ENCODE measurements at places on chromosomes 5 and 9.

DNA sequence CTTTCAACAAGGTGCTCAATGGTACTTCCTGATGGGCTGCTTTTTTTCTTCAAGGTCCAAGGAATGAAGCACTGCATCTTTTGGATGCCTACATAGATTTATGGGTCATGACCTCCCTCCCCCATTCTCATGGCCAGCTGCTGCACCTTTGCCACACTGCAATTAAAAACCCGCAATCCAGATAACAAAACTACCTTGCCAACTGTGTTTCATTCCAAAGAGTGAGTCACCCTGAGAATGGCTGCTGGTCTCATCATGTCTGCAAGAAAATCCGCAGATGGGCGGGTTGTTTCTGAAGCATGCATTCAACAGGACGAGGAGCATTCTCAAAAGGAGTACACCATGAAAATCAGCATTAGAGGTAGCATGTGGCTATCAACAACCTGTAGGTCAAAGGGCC, 139.8 kb downstream of the ELAVL2 start:
- DNase-seq, result no peak

DNA sequence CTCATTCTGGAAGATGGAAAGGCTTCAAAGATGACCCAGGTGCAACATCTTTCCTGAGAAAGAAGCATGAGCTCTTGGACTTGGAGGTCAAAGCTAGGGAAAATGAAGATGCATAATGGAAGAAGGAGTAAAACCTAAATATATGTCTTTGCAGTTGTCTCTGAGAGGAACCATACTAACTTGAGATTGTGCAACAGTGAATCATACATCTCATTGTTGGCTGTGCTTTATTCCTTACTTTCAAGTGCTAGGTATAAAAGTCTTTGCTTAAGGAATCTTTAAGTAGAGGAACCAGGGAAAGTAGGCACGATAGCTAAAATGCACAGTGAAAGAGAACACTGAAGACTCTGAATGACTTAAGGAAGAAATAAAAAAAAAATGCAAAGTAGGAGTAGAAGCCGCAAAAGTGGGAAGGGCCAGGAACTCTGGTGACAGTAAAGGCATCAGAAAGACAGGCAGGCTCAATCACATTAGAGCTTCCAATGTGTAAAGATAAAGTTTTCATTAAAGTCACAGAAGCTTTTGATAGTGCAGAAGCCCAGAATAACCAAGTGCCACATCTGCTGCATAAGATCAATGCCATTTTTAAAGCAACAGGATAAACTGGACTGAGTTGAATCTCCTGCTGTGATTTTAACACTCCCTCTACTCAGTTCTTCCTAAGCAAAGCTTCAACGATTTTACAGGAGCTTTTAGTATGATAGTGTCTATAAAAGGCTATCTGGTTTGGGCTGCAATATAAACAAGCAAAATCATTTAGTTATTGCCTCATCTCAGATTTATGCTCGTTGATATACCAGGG, 432.3 kb upstream of the EDIL3 start:
- DNase-seq, result no peak

DNA sequence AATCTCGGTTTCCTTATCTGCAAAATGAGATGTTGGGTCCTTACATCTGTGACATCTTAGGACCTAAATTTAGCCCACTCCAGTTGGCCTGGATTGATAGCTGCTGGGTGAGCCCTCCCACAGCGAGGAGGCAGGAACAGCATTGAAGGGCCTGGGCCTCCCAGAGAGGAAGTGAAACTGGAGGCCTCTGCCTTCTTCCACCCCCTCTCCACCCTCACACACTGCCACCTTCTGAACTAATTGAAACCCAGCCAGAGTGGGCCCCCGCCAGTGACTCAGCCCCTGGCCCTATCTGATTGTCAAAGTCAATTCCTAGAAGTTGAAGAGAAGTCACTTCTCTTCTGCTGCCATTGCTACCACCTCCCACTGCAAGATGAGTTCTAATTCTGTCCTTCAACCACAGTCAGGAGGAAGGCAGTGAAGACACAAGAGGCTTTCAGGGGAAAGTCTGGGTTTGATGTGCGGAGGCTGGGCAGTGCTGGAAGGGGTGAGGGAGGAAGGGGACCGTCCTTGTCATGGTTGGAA, 55.2 kb upstream of the NEK6 start:
- no peak for DNase-seq

- DNase-seq, result no peak
These were observed 10.7 kb downstream of the ARHGAP26 start for GRCh38 chr5:142780871-142781270.

DNA sequence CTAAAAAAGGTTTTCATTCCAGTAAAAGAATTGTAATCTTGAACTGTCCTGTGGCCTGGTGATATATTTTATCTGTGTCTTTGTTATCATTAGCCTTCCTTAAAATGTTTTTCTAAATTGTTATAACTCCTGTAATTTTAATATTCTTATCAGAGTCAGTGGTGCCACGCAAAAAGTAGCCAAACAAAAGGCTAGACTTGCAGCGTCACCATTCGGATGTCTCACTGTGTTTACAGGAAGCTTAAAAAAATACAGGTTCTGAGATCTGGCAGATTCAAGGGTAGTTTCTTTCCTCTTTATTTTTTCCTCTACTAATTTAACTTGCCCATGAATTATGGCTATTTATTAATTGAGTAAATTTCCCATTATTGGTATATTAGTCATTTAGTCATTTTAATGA, 362.3 kb downstream of the MAT2B start:
- DNase-seq, result no peak

DNA sequence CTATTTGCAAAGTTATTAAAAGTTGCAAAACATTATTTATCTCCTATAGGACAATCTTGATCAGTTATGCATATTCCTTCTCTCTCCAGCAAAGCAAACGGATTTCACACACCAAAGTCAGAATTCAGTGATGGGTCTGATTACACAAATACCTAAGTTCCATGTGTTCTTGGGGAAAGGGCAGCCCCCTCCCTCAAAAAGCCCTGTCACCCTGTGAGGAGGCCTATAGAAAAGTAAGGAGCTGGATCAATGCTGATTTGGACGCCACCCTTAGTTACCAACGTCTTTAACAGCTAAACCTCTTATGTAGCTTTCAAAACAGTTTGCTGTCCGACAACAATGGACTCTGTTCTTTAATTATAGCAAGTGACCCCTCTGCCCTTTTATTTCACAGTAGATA, 6.4 kb downstream of the ZNF608 start:
- DNase-seq, result no peak

DNA sequence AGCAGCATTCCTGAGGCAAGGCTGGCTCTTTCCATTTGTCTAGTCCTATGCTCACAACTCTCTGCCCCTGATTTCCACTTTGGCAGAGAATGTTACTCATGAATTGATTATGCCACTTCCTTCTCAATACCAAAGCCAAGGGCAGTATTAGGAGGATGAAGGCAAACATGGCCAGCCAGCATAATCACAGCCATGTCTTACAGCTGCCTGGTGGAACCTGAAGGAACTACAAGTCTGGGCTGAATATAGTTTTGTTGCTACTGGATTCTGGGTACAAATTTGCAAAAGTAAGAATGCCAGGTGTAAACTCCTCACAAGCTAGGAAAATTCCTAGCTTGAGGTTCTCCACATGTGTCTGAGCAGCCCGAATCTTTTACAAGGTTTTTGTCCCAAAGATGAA, 4.2 kb downstream of the SIL1 start:
- no peak for DNase-seq

DNA sequence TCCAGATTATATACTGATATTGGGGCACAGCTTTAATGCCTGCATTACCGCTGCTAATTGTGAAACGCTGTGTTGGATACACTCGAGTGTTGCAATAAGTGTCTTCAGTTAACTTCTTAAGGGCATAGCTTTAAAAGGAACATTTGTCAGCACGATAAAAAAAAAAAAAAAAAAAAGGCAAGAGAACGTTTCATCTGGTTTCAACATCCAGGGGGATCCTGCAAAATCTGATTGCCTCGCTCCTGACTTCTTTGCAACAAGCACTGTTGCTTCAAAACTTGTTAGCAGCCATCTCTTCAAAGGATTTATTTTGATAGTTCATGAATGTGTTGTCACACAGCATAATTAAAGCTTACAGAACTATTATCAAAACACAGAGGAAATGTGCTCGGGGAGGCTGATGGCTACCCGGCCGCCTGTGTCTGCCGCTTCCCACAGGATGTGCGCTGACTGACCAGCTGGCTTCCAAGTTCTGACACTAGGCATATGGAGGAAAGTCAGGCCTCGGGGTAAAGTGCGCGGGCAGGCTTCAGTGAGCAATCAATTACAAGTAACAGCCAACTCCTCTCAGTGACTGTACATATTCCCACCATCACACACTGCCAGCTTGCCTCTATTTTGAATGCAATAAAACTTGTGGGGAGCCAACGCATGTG, 77.7 kb downstream of the EBF1 start:
- peak; percentile 59 for DNase-seq

- DNase-seq, result no peak
These were observed 80.7 kb downstream of the C9orf152 start for GRCh38 chr9:110126986-110127864.

GRCh38 chr9:134503301-134504105, 138.1 kb upstream of the COL5A1 start:
- no peak for DNase-seq

DNA sequence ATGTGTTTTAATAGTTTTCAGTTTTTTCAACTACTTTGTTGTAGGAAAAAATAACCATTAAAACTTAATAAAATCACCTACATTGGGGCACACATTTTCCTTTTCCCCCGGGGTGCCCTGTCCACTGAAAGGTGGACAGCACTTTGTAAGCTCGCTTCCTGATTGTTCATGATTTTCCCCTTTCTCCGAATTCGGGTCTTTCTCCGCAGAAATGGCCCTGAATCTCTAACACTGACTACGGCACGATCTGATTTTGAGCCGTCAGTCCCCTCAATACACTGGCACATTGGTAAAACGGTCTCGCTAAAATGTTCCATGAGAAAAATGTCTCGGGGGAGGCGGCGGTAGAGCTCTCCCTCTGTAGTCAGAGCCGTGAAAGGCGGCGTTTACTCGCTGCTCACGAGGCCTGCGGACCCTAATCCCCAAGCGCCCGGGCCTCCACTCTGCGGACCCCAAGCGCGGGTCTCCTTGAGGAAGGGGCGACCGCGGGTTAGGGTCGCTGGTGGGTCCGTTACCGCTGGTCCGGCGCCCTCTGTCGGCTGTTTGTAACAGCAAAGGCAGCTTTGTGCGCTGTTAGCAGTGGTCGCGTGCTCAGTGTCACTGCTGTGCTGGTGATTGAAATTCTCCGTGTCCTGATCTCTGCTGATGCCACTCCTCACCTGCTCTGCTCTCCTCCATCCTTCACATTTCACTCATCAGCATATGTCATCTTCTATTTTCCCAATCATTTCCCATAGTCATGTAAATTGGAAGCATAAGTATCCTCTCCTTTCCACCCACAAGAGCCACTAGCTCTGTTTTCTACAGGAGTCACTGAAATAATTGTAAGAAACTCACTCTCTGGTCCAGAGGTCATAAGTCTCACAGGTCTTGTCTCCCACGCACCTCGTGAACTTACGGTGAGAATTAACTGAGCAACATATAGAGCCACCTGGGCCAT, 10.8 kb upstream of the IFNA2 start:
- no peak for DNase-seq

- DNase-seq, result no peak
These were observed 37.9 kb upstream of the TTC1 start for GRCh38 chr5:159971038-159971437.

All from GOT3 (cell line).